GM19239 (cell line): ENCODE measurements at places on chromosomes 2 and 18.

GRCh38 chr2:99600981-99601651, 111.3 kb upstream of the REV1 start:
- no peak for DNase-seq

DNA sequence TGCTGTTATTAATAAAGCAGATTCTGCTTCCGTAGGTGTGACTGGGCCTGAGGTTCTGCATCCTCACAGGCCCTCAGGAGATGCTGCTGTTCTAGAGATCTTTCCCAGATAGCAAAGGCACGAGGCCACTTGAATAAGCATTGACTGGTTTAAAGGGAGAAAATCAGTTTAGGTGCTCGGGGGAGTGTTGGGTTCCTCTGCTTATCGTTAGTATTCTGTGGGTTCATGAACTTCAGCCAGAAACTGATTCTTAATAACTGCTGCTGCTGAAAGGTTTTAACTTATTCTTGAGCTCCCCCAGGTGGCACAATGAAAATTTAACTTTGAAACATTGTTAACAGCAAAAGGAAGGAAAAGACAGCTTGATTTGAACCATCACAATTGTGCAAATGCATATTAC, 56.9 kb downstream of the ITGA6 start:
- DNase-seq, result no peak

DNA sequence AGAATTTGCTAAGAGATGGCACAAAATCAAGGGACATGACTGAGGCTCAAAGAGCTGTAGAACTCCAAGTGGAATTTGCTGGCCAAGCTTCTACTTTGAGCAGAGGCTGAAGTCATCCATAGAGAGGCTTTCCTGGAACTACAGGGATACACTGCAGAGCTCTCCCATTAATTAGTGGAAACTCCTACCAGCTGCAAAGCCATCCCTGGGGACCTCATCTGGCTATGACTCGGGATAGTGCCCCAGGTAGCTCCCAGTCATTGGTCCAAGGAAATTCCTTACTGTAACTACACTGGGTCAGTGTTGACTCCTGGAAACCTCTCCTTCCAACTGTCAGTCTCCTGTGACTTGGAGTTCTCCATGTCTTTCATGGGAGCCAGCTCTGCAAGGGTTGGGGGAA, 10.5 kb upstream of the GALM start:
- no peak for DNase-seq

- DNase-seq, result peak; percentile 33
Measured at GRCh38 chr2:3223080-3223923, 154.3 kb downstream of the EIPR1 start.

- DNase-seq, result no peak
Measured at GRCh38 chr2:179233083-179233490, 31.5 kb downstream of the SESTD1 start.

GRCh38 chr2:160876765-160877164, 283.5 kb upstream of the TANK start:
- no peak for DNase-seq

DNA sequence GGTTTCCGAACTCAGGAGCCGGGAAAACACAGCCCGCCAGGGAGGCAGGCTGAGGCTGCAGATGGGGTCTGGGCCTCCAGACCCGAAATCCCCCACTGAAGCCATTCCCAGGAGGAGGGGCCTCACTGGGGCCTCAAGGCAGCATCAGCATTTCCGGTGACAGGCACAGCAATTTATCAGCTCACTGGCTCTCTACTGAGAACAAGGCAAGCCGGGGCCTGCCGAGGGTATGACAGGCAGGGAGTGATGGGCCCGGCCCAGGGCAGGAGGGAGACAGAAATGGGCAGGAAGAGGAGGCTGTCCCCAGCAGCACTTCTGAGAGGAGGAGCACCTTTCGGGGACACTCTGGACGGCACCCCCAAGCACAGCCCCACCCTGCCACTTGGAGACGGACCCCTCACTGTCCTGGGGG, 12.5 kb downstream of the SDC1 start:
- DNase-seq, result no peak

- no peak for DNase-seq
Measured at GRCh38 chr2:15845737-15846405, 94.5 kb upstream of the MYCN start.
